ENCODE measurements at places on chromosomes 1 and 21.

DNA sequence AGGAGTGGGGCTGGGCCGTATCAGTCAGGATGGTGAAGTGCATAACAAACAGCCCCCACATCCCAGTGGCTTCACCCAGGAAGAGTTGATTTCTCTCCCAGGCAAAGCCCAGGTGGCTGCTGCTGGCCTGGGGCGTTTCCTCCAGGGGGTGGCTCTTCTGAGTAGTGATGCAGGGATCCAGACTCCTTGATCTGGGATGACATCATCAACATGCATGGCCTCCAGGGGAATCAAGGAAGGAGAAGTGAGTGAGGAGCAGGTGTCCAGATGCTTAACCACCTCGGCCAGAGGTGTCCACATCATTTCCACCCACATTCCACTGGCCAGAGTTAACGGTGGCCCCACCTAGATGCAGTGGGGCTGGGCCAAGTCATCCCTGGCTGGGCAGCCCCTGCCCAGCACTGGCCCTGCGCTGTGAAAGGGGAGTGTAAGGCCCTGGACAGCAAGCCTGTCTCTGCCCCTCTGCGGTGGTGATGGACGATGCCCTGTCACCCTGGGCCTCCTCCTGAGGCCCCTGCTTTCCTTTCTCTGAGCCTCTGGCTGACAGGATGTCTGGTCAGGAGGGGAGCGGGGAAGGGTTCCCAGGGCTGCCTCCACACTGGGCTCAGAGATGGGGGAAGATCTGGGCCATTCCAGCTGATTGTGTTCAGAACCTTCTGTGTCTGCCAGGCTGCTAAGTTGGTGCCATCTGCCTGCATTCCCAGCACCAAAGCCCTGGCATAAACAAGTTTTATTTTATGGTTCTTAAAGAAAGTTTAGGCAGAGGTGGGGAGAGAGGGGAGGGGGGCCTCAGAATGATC is 598.2 kb downstream of the MATN1 start:
- H3K27me3 ChIP-seq = no peaks in the 10 kb centered on the region
- no peaks in the 10 kb centered on the region for H3K4me1 ChIP-seq
- H3K4me3 ChIP-seq = no peak overlapping the region
- no peak overlapping the region for H3K27ac ChIP-seq
- H3K36me3 ChIP-seq = no peaks in the 10 kb centered on the region
- DNase-seq = no peak

DNA sequence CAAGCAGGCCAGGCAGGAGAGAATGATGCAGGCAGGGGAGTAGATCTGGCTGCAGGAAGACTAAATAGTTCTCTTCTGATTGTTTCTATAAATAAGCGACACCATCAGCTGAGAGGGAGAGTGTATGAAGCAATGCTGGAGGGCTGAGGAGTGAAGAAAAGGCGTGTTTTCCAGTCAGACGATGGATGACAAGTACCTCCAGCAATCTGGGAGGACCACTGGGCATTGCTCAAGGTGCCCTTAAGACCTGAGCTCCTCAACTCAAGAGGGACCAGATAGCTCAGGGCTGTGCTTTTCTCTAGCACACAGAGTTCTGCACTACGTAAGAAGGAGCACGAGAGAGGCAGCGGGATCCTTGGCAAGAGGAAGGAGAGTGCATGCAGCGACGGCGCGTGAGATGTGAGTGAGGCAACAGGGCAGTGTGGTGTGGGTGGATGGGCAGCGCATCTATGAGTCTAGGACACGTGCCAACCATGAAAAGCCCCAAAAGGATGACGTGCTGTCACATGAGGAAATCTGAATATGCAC is 36.0 kb downstream of the PABPC4 start:
- no peak overlapping the region for H3K27ac ChIP-seq
- DNase-seq = no peak
- H3K4me1 ChIP-seq = peaks cover 4% of the 10 kb centered on the region
- peaks cover 18% of the 10 kb centered on the region for H3K36me3 ChIP-seq
- H3K27me3 ChIP-seq = no peaks in the 10 kb centered on the region

- H3K27ac ChIP-seq = no peak overlapping the region
- H3K4me3 ChIP-seq = no peak overlapping the region
- H3K36me3 ChIP-seq = peaks cover 44% of the 10 kb centered on the region
- no peak for DNase-seq
Observed at GRCh38 chr1:168100315-168101002, 36.3 kb downstream of the GPR161 start.

DNA sequence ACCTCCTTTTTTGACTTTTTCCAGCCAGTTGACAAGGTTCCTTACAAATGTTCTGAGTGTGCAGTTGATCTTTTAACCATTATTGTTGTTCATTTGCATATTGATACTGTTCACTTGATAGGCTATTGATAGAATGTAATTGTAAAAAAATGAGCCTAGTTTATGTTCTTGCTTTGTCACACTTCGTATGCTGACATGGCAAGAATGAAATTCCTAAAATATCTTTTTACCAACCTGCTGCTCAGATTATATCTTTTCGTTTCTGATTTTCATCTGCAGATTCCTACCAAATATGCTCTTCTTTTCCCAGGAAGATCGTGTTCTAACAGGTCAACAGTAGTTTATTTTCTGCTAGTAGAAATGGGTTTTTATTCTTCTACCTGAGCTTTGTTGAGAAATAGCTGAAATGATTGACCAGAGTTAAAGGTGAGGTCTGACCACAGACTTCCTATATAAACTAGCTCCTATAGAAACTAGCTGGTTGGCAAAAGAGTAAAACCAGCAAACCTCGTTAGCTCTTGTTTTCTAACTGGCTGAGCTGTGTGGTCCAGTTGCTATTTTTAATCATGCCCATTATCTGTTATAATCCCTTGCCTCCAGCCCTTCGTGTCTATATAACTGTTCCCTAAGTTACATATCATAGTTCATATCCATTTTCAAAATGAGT is 174.8 kb downstream of the HS2ST1 start:
- no peak overlapping the region for H3K4me3 ChIP-seq
- H3K27ac ChIP-seq = no peak overlapping the region
- no peaks in the 10 kb centered on the region for H3K27me3 ChIP-seq
- no peak for DNase-seq
- H3K36me3 ChIP-seq = no peaks in the 10 kb centered on the region
- peaks cover 6% of the 10 kb centered on the region for H3K4me1 ChIP-seq

- DNase-seq = no peak
- H3K27me3 ChIP-seq = peaks cover 17% of the 10 kb centered on the region
- H3K27ac ChIP-seq = no peak overlapping the region
- no peak overlapping the region for H3K4me3 ChIP-seq
Observed at GRCh38 chr1:64701071-64701470, 43.8 kb upstream of the RAVER2 start.

- DNase-seq = peak; percentile 95
- no peaks in the 10 kb centered on the region for H3K27me3 ChIP-seq
- H3K36me3 ChIP-seq = no peaks in the 10 kb centered on the region
- peaks cover 31% of the 10 kb centered on the region for H3K4me1 ChIP-seq
- peak within 1 kb of the TSS; percentile 96 for H3K4me3 ChIP-seq
- peak within 1 kb of the TSS; percentile 99 for H3K27ac ChIP-seq
Observed at GRCh38 chr1:6602669-6603237, at the start of gene KLHL21. KLHL21 (minus strand) TSS chr1:6602869; CDS start chr1:6602817, 52 bp downstream.

DNA sequence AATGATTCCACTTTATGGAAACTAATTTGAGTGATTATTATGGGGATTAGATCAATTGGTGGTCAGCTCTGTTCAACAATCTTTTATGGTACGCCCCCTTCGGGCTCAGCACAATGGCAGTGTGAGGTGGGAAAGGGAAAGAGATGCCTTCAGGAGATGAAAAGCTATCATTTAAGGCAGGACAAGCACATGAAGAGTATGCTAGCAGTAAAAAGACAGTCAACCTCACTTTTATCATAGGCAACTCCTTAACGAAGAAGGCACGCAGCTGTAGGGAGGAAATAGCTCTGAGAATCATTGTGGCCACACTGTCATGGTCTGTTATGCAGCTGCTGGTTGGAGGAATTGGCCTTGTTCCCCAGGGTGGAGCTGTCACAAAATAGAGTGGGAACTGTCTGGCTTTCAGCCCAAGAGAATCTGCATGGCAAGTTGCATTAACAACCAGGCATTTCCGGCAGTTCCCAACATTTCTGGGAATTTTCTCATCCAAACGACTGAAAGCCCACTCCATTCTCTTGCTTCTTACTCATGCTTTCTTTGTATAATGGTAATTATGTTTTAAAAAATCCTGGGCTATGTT is 54.4 kb upstream of the BCL10 start:
- no peak for DNase-seq

GRCh38 chr1:192512426-192513162 is 63.0 kb upstream of the RGS1 start:
- no peak for DNase-seq
- no peaks in the 10 kb centered on the region for H3K36me3 ChIP-seq
- H3K27me3 ChIP-seq = no peaks in the 10 kb centered on the region
- H3K27ac ChIP-seq = peak overlapping the region; percentile 58

GRCh38 chr1:180170546-180171151 is 16.0 kb downstream of the QSOX1 start:
- no peak overlapping the region for H3K4me3 ChIP-seq
- no peak overlapping the region for H3K27ac ChIP-seq
- DNase-seq = no peak
- peaks cover 6% of the 10 kb centered on the region for H3K4me1 ChIP-seq

DNA sequence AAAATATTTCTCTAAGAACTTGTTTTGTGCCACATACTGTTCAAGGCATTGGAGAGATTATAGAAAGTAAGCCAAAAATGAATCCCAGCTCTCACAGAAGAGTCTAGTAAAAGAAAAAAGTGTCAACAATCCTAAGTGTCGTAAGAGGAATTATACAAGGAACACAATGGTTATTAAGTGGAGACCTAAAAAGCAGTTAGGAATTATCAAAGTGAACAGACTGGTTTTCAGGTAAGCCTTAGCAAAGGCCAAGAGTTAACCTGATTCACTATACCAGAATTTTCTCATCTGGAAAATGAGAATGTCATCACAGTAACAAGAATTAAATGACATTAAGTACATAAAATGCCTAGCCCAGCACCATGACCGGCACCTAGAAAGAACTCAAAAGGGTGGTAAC is 15.6 kb downstream of the SERBP1 start:
- H3K4me1 ChIP-seq = no peaks in the 10 kb centered on the region
- no peak overlapping the region for H3K4me3 ChIP-seq
- DNase-seq = no peak
- peaks cover 58% of the 10 kb centered on the region for H3K36me3 ChIP-seq
- no peaks in the 10 kb centered on the region for H3K27me3 ChIP-seq

- peaks cover 34% of the 10 kb centered on the region for H3K27me3 ChIP-seq
- H3K4me1 ChIP-seq = no peaks in the 10 kb centered on the region
- no peak for DNase-seq
Observed at GRCh38 chr1:32426489-32427255, 32.4 kb upstream of the BSDC1 start.

GRCh38 chr1:167322483-167322882 is 101.8 kb downstream of the POU2F1 start:
- H3K27ac ChIP-seq = no peak overlapping the region
- H3K27me3 ChIP-seq = no peaks in the 10 kb centered on the region
- DNase-seq = no peak
- no peak overlapping the region for H3K4me3 ChIP-seq

DNA sequence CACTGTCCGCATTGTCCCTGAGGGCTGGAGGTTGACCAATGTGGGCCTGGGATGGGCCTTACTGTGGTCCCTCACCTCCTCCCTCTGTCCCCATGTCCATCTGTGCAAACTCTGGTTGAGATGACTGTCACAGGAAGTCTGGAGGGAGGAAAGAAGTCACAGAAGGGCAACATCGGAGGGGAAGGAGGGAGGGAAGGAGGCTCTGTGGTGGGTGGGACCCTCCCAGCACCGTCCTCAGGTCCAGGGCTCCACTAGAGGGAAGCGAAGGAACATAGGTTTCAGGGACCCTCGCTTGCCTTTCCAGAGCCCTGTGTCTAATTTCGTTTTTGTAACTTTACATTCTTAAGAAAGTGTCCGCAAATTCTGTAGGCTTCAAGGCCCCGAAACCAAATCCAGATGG is 111.3 kb upstream of the SLC44A3 start:
- peaks cover 2% of the 10 kb centered on the region for H3K36me3 ChIP-seq
- peaks cover 34% of the 10 kb centered on the region for H3K4me1 ChIP-seq
- H3K27ac ChIP-seq = no peak overlapping the region
- H3K27me3 ChIP-seq = no peaks in the 10 kb centered on the region
- H3K4me3 ChIP-seq = no peak overlapping the region
- peak; percentile 38 for DNase-seq

- H3K36me3 ChIP-seq = no peaks in the 10 kb centered on the region
- H3K4me1 ChIP-seq = peaks cover 4% of the 10 kb centered on the region
- H3K4me3 ChIP-seq = no peak overlapping the region
- no peak for DNase-seq
Observed at GRCh38 chr1:78441921-78442320, 48.9 kb upstream of the PTGFR start.

GRCh38 chr1:230139315-230139714 is 72.3 kb downstream of the GALNT2 start:
- no peaks in the 10 kb centered on the region for H3K27me3 ChIP-seq
- H3K4me3 ChIP-seq = no peak overlapping the region
- no peak for DNase-seq
- peaks cover 66% of the 10 kb centered on the region for H3K4me1 ChIP-seq
- H3K36me3 ChIP-seq = peaks cover 1% of the 10 kb centered on the region

DNA sequence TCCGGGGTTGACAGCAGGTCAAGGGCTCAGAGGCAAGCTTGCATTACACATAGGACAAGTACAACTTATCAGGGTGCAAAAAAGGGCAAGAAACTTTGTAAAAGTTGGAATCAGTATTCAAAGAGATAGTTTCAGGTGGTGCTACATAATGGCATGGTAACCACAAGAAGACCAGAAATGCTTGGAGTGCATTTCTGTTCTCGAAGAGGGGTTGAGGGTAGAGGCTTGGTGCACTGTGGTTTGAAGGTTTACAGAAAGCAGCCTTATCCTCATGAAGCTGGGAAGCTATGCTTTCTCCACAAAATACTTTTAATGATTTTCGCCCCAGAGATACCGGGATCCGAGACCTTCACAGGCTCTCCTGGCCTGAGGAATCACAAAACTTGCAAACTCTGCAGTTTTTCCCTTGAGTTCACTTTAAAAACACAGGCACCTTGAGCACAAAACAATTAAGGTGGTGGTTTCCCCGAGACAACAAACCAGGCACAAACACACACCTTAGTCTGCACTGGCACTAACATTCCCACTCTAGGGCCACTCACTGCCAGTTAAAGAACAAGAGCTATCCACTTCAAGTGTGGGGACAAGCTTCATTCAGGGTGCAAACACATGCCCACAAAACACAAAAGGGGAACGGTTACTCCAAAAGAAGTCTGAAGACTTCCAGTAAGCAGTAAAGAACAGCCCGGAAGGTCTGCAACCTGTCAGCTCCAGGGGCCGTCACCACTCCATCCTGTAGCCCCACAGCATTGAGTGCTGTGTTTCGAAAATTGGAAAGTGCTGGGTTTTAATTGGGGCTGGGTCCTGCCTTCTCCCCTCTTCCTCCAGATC is 29.8 kb upstream of the NFIA start:
- H3K27ac ChIP-seq = no peak overlapping the region
- DNase-seq = no peak
- H3K36me3 ChIP-seq = no peaks in the 10 kb centered on the region
- no peak overlapping the region for H3K4me3 ChIP-seq
- H3K27me3 ChIP-seq = peaks cover 15% of the 10 kb centered on the region
- H3K4me1 ChIP-seq = peaks cover 38% of the 10 kb centered on the region

DNA sequence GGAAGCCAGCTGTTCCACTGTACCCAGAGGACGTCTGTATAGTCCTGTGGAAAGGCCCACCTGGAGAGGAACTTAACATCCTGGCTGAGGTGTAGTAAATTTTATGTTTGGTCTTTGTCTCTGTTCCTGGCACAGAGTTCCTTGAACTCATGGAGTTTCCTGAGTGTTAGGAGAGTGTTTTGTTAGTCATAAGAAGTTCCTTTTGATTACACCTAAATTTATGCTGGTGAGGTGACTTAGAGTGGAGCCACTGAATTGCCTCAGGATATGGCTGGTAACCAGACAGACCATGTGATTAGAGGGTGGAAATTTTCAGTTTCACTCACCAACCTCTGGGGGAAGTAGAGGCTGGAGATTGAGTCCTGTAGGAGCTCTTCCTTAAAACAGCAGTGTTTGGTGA is 57.9 kb downstream of the RASAL2 start:
- H3K27me3 ChIP-seq = no peaks in the 10 kb centered on the region
- no peak overlapping the region for H3K27ac ChIP-seq
- H3K36me3 ChIP-seq = no peaks in the 10 kb centered on the region
- no peak for DNase-seq
